NCI-H1092 treated with DMSO at 0.1 percent for 48 hours (cell line): ENCODE measurements at places on chromosomes 7 and 10.

GRCh38 chr10:109647627-109648026 lies 275.7 kb downstream of the XPNPEP1 start:
- DNase-seq, result no peak

DNA sequence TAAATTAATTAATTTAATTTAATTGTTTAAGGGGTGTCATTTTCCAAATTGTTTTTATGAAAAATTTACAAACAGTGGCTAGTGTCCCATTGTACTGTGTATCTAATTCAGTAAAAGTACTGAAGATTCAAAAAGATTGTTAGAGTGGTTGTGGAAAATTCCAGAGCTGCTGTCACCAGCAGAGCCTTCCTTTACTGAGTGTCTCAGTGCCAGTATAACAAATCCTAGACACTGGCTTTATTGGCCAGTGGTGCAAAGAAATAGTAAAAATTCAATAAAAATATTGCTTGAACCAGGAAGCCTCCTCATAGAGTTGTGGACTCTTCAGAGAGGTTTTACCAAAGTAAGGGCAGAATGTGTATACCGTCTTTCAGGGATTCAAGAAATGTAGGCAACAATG lies 23.1 kb upstream of the HERPUD2 start:
- no peak for DNase-seq

DNA sequence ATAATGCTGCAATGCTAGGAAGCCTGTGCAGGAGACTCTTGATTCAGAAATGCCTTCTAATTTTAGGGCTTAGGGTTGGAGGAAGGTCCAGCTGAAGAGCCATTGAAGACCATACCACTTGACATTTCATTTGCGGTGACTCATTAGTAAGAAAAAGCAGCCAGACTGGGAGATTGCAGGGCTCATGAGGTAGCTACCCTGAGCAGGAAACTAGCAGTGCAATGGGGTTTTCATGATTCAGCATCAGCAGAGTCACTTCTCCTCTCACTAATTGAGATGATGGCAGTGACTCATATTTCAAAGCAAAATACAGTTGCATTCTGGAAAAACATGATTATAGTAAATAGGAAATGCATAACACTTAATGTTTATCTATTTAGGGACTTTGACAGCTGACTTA lies 434.1 kb downstream of the DNAJB9 start:
- no peak for DNase-seq

GRCh38 chr10:3904419-3904960 lies 119.5 kb upstream of the KLF6 start:
- no peak for DNase-seq

GRCh38 chr10:104337521-104337984 lies 712 bp downstream of the ITPRIP start:
- no peak for DNase-seq

DNA sequence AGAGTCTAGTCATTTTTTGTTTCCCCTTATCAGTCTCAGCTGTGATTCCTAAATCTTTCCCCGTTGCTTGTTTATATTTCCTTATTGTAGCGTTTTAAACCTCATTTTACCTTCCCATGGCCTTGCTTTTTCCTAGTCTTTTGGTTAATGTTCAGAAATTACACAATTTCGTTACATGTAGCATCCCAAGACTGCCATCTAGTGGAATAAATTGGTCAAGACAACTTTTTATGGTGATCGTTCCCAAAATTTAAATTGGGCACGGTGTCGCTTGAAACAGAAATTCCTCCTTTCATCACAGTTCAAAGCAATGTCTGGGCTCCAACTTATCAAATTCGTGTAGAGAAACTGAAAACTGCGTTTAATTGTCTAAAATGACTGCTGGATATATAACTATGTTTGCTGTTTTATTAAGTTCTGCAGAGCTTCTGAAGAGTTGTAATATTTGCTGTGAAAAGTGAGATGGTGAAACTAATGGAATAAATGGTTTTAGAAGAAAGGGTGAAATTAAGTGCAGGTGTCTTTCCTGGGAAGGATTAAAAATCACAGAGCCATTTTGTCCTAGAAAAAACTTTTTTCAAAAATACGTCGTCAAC lies 370.2 kb downstream of the PHF14 start:
- DNase-seq, result peak; percentile 57

DNA sequence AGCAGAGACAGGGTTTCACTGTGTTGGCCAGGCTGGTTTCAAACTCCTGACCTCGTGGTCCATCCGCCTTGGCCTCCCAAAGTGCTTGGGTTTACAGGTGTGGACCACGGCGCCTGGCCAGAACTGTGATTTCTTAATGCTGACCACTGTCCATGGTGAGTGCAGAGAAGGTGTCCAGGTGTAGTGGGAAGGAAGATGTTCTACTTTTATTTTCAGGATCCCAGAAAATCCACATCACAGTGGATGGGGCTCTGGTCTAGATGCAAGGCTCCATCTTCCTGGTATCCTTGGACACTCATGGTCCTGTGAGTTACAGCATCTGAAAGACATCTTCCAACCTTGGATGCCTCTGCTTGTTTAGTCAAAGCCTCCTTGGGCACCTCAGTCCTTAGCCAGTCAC lies 92.7 kb downstream of the CCDC3 start:
- DNase-seq, result no peak

- DNase-seq, result no peak
These were observed 588.0 kb downstream of the NRG3 start for GRCh38 chr10:82462910-82463551.

DNA sequence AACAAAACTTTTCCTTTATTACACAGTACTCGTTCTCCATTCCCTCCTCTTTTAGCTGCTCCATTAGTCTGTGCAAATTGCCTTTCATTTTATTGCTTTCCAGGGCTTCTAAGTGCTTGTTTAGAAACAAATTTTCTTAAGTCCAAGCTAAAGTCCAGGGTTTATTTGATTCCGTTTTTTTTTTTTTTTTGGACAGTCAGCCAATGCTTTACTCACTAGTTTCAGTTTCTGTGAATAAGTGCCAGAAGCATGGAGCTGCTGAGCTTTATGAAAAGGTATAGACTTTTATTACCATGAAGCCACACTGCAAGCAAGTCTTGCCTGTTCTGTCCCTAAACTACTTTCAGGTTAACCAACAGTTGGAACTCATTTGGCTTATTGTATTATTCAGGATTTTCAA lies 455.0 kb downstream of the GFRA1 start:
- DNase-seq, result no peak

DNA sequence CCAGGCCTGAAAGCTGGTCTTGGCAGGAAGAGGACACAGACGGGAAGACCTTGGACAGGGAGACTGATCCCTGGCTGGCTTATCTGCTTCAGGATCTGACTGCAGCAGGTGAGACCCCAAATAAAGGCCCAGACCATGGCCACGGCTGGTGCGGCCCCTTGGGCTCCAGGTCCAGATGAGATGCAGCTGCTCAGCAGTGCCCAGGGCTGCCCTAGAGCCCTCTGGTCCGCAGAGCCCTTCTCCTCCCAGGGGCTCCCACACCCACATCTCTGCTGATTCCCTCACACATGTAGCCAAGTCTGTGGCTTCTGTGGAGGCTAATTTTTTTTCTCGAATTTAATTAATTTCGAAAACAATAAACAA lies 46.3 kb downstream of the VIPR2 start:
- DNase-seq, result no peak

DNA sequence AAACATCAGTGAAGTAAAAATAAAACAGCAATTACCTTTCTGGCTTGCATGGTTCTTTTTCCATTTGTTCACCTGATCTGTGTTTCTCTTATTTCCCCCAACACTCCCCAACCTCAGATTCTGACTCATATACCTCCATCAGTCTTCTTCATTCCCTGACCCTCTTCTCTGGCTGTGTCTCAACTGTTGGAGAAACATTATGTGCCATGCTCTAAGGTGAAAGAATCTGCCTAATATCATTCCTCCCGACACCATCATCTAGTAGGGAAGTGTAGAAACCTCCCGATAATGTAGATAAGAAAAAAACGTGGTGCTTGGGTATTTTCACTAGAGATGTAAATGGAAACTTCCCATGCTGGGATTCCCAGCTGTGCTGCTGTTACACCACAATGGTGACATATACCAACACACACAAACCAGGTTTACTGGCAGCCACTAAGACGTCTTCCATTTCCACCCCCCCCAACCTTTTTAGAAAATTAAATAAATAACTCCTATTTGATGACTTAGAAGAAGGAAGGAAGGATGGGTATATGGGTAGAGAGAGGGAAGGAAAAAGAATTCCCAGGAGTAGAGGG lies 63.4 kb downstream of the OSBPL3 start:
- DNase-seq, result no peak

- DNase-seq, result no peak
These were observed 121.9 kb upstream of the RAB18 start for GRCh38 chr10:27382176-27382575.

GRCh38 chr10:24118246-24118645 lies 90.7 kb upstream of the KIAA1217 start:
- no peak for DNase-seq

DNA sequence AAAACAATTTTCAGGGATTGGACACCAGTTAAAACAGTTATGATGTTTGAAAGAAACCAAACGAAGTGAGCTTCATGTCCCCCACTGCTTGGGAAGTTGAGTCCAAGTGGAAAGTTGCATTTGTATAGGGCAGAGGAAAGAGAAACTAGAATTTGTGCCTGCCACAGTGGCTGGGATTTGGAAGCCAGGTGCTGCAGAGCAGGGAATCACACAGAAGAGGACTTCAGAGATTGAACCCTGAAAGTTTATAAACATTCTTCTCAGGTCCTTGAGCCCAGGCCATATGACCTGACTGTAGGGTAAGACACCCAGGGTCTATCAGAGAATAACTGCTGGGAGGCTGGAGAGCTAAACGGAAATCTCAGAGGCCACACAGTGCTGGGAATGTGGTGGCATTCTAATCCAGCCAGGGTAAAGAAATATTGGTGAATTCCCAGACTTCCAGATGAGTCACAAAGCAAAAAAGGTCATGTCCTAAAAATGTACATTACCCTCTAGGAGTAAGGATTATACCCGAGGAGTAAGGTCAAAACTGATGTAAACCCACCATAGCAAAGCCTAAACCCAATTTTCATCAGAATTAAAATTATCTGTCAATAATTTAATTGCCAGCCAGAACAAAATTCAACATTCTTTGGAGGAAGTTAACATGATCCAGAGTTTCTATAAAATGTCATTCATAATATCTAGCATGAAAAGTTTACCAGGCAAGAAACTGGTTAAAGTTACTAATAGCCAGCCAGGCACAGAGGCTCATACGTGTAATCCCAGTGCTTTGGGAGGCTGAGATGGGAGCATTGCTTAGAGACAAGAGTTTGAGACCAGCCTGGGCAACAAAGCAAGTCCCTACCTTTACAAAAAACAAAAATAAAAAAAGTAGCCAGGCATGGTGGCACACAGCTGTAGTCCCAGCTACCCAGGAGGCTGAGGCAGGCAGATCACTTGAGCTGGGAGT lies 31.2 kb downstream of the TOMM7 start:
- no peak for DNase-seq

- peak; percentile 20 for DNase-seq
These were observed 56.4 kb upstream of the ECHDC3 start for GRCh38 chr10:11685787-11686218.

- DNase-seq, result no peak
These were observed 7.1 kb downstream of the GATA3 start for GRCh38 chr10:8061274-8062211.

DNA sequence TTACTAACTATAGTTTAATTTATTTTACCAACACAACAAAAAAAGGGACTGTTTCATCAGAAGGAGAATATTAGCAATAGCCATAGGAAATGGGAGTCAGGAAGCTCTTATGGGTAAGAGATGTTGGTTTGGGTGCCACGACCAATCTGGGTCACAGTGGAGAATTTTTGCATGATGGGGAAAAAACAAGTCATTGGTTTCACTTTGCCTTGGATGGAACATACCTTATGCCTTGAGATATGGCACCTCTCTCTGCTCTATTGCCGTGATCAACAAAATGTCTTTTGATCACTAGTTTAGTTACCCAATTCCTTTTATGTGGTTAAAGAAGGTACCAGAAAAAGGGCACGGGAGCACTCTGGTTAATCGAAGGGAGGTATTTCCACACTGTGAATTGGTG lies 48.2 kb downstream of the PNLIPRP3 start:
- DNase-seq, result no peak

GRCh38 chr10:132891368-132891767 lies 51.0 kb downstream of the CFAP46 start:
- DNase-seq, result no peak

- no peak for DNase-seq
These were observed 81.5 kb upstream of the PDGFA start for GRCh38 chr7:601036-601594.

DNA sequence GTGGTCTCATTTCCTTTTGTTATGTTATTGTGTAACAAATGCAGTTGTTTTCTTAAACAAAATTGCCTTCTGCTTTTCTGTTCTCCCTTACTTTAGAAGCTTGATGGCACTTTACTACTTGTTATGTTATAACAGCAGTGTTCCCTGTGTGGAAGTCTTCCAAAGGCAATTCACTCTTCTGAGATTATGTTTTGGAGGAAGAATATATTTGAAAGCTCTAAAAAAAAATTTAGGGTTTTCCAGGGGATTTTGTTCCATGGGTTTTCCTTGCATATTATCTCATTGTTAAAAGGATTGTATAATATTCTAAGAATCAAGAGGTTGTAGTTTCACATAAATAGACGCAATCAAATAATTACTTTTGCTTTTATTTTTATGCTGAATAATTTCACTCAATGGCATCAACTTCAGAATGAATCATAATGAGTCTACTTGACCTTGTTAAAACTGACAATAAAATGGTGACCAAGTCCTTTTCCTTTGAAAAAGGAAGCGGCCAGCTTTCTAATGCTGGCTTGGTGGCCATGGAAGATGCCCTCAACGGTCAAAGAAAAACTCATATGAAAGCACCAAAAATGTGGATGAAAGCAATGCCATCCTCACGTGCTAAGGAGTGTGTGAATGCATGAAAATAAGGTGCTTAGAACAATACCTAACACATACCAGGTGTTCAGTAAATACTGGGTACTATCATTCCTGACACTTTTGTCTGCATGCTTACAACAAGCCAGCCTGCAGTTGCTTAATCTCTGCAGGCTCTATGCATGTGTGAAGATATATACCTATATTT lies 92.4 kb upstream of the KLF6 start:
- no peak for DNase-seq

DNA sequence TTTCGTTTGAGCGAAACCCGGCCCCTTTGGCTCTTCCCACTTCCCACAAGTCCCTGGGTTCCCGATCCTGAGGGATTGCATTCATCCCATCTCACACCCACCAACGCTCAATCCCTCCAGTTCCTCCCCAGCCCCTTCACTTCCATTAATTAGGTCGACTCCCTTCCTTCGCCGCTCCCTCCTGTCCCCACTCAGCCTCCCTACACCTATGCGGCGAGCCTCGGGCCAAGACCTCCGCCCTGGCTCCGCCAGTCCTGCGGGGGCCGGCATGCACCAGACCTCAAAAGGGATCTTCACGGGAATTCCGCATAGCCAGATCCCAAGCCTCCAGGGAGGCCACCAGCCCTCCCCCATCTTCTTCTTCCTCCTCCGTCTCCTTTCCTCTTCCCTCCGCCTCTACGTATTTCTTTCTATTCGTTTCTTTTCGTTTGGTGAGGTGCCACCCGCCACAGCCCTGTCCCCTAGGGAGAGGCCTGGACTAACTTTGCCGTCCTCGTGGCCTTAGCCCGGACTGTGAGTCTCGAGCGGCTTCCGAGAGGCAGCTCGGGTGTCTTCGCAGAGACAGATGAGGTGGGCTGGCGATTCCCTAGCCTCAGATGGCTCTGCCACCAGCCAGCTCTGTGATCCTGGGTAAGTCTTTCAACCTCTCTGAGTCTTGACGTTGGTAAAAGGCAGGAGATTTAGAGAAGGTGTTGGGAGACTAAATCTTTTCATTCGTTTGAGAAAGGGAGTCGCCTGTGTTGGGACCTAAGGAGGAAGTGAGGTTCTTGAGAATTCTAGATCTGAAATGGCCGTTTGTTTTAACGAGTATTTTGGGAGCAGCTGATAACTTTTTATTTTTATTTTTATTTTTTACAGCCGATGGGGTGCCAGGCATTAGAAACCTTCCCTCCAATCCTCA lies 8.1 kb upstream of the LBX1 start:
- no peak for DNase-seq

- no peak for DNase-seq
These were observed 16.6 kb downstream of the C7orf33 start for GRCh38 chr7:148607151-148607661.
